ENCODE measurements at places on chromosomes 4 and X. TPM values are rescaled to one million over a fixed set of nuclear protein-coding genes. Genes with fewer than 3 reads are reported as not detected.
A peak's percentile ranks its signal among the peaks of the same experiment; 100 is the strongest.

Gene RASSF6
- 11.7 TPM for total RNA-seq

DNA sequence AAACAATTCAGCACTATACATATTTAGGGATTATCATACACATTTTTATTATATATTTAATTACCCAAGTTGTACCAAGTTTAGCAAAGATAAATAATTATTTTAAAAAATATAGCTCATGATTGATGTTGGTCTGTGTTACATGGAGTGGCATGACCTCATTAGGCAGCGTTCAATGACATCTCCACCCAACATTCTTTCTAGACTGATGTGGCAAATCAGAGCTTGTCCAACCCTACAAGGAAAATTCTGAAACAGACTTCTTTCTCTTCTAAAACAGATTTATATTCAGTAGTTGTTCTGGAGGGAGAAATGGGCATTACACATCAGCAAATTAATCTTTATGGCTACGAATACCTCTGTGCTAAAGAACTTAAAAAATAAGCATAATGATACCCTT, 189.7 kb downstream of the PDGFC start:
- no peak for DNase-seq

- no peak for DNase-seq
These were observed 12.8 kb downstream of the AFF1 start for GRCh38 chr4:86947501-86948120.

Gene GPR34
- total RNA-seq = 56.3 TPM

GRCh38 chrX:151753313-151754046, 18.9 kb downstream of the CNGA2 start:
- DNase-seq = peak; percentile 59

DNA sequence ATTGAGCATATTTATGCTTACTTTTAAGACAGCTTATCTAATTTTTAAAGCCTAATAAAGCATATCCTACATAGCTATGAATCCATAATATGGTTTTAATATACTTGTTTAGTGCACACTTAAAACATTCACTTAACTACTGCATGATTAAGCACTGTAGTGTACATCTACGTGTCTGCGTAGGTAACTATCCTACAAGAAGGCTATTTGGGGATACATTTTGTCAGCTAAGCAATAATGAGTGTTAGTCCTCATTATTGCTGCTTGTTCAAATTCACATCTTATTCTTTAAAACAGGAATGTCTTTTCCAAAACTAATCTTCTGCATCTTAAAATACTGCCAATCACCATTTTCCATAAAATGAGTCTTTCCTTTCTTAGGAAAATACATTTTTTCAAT, 38.6 kb downstream of the GASK1B start:
- DNase-seq = no peak

Gene SRPX
- 168 TPM for total RNA-seq

DNA sequence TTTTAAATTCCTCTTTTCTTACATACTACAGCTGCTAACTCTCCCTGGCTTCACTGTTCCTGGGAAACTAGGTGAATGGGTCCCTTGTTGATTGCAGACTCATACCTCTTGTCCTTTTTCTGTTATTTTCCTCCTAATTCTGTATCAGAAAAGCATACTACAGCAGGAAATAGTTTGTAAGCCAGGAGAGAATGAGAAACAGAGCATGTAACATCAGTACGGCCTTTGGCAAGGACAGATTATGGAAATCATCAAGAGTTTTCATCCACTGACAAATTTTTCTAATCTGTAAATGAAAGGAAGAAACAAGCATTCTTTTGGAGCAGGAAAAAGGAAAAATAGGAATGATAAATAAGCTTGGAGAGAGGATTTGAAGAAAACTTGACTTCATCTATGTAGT, 239.2 kb downstream of the ANTXR2 start:
- DNase-seq = no peak

Gene CHIC1
- total RNA-seq = 10.8 TPM

- DNase-seq = no peak
These were observed 908.1 kb downstream of the CCSER1 start for GRCh38 chr4:91035276-91035675.
